ENCODE measurements at places on chromosomes 11 and 22.

DNA sequence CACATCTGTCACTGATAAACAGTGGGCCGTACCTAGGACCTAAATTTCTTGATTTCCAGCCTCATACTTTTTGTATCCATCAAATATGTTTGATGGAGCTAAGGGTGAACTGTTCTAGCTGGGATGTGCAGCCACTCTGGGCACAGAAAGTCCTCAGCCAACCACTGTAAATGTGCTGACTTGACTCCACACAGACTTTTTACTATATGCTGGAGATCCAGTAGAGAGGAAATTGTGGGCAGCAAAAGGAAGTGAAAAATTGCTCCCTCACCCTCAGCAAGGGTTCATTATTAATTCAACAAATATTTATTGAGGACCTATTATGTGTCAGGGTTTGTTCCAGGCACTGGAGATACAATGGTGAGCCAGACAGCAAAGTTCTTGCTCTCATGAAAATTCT, 54.2 kb upstream of the AMPD3 start:
- no peak for DNase-seq

GRCh38 chr11:45872651-45873356, 12.6 kb upstream of the MAPK8IP1 start:
- no peak for DNase-seq

DNA sequence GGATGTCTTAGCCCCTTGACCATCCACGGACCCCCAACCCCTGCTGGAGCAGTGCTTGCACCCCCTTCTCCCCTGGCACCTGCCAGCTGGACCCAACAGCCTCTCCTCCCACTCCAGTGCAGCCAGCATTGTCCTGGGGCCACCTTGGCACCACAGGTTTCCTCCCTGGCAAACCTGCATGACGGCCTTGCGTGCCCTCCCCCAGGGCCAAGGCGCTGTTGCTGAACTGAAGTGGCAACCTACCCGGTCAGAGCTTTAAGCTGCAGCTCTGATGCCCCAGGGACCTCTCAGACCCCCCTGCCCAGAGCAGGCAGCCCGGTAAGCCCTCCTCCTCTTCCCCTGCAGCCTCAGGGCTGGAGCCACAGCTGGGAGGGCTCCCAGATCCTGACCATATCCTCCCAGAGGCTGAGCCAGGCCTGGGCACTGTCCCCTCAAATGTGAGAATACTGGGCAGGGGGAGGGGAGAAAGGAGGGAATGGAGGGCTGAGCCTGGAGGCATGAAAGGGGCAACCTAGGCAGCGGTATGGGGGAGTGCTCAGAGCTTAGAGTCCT, 1.8 kb upstream of the LRRC75B start:
- DNase-seq, result no peak

DNA sequence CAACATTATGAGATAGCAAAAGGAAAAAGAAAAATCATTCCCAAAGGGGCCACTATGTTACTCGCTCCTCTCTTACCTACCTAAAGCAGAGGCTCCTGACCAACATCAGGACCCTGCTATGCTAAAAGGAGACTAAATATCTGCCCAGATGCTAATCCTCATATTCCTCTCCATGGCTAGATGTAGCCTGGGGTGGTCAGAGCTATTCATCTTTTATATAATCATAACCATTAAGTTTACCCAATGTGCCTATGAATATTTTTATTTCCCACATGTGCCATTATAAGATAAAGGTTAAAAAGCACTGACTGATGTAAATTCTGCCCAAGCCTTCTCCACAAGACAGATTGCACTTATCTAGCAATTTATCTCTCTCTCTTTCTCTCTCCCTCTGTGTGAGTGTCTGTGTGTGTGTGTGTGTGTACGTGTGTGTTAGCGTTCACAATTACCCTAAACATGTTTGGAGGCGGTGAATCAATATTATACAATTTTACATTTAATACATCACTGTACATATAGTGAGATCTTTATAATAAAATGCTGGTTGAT, 41.2 kb upstream of the ANO5 start:
- DNase-seq, result no peak

DNA sequence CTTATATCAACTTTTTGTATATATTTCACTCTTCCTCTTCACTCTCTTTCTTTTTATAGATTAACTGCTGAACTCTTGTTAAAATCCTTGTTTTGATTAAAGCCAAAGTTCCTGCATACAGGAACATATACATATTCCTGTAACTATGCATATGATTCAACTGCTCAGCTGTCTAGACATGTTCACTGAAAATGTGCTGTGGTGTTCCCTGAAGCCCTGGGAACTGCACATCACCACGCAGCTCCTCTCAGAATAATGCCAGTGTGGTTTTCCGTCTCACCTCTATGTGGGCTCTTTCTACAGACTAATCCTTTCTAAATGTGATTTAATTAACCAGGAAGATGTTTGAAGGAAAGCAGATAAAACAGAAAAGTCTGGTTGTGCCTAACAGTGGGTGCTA, 25.6 kb upstream of the MMP12 start:
- DNase-seq, result no peak
